ENCODE measurements at places on chromosomes 4 and X. TPM values are rescaled to one million over a fixed set of nuclear protein-coding genes. Genes with fewer than 3 reads are reported as not detected.

The IRF2 gene
- 26.5 TPM for total RNA-seq

The ABLIM2 gene
- 0.14 TPM for total RNA-seq

The ZDHHC15 gene
- under 0.01 TPM for total RNA-seq

The CSAG2 gene
- total RNA-seq, result not detected

The CORIN gene
- total RNA-seq, result 0.09 TPM

The GUCY1A1 gene
- 0.71 TPM for total RNA-seq

The DUSP21 gene
- total RNA-seq, result not detected

The MAGED4B gene
- total RNA-seq, result 38.0 TPM

The GPC3 gene
- 1.9 TPM for total RNA-seq

The STK32B gene
- 3.3 TPM for total RNA-seq

The SOWAHB gene
- total RNA-seq, result not detected

The GPM6B gene
- total RNA-seq, result 0.65 TPM

The SETD7 gene
- 76.9 TPM for total RNA-seq

The CRMP1 gene
- under 0.01 TPM for total RNA-seq

The SULT1B1 gene
- under 0.01 TPM for total RNA-seq

The RASSF6 gene
- total RNA-seq, result under 0.01 TPM

The MAGIX gene
- 1.4 TPM for total RNA-seq

The APLN gene
- total RNA-seq, result 4.3 TPM

The DIPK2B gene
- total RNA-seq, result not detected

The SPANXN2 gene
- total RNA-seq, result not detected

The FSTL5 gene
- total RNA-seq, result not detected

The NDST4 gene
- not detected for total RNA-seq

The CT45A5 gene
- not detected for total RNA-seq

The SSX2B gene
- total RNA-seq, result not detected

The SNX12 gene
- total RNA-seq, result 57.5 TPM

The RXFP1 gene
- total RNA-seq, result 5.6 TPM

The VGLL1 gene
- total RNA-seq, result not detected

The HSFX4 gene
- not detected for total RNA-seq

The PNCK gene
- 0.74 TPM for total RNA-seq

The SORCS2 gene
- 1.1 TPM for total RNA-seq

The APEX2 gene
- 4.0 TPM for total RNA-seq

The MAML3 gene
- 0.37 TPM for total RNA-seq

The HPRT1 gene
- 14.8 TPM for total RNA-seq

The SRPK3 gene
- total RNA-seq, result 0.43 TPM

The S100G gene
- not detected for total RNA-seq

The ARHGAP4 gene
- 1.3 TPM for total RNA-seq

The SH3D19 gene
- total RNA-seq, result 35.9 TPM

The PDGFC gene
- total RNA-seq, result 31.6 TPM

The CFI gene
- 6.9 TPM for total RNA-seq

The KLHL4 gene
- total RNA-seq, result 0.43 TPM

The CDS1 gene
- total RNA-seq, result 0.28 TPM

The RAB39B gene
- total RNA-seq, result 0.85 TPM

The WDR17 gene
- total RNA-seq, result 1.6 TPM

The AFF2 gene
- under 0.01 TPM for total RNA-seq

The SPATA18 gene
- 13.9 TPM for total RNA-seq

The LDOC1 gene
- 4.6 TPM for total RNA-seq
